ENCODE measurements at places on chromosomes 12 and 14. TPM values are rescaled to one million over a fixed set of nuclear protein-coding genes. Genes with fewer than 3 reads are reported as not detected.

DNA sequence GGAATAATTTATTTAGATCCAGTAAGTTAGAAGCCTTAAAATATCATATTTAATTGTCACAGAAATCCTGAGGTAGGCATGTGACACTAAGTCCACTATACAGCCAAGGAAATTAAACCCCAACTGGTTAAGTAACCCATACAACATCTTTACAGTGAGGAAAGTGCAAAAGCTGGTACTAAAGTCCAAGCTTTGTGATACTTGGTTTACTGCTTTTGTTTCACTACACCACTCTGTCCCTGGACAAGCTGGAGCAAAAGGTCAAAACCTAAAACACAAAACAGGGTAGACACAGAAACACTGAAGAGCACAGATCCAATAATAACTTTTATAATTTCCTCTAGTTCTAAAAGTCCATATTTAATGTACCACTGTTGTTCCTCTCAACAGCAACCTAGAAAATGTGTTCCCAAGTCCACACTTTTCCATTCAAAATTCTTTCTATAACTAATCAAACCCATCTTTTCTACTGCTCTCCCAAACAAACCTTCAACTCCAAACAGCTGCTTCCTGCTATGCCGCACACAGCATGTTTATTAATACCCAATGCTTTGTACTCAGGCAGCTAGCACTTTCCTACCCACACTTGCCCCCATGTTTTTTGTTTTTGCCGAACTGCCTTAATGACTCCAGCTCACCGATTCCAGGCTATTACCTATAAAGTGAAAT is 90.9 kb downstream of the MED13L start:
- peak; percentile 84 for DNase-seq

DNA sequence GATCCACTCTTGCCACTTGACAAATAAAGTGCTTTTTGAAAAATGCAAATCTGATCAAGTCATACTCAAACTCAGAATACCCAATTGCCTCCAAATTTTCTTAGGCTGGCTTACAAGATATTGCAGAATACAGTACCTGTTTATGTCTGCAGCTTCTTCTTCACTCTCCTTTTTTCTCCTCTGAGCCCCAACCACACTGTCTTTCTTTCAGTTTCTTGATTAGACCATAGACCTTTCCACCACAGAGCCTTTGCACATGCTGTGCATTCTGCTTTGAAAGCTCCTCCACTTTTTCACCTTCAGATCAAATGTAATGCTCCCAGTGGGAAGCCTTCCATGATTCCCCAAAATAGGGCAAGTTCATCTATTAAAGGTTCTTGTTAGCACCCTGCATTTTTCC is 13.9 kb upstream of the GYS2 start:
- no peak for DNase-seq

Gene PTCSC3
- not detected for total RNA-seq

Gene NINJ2
- 0.79 TPM for total RNA-seq

DNA sequence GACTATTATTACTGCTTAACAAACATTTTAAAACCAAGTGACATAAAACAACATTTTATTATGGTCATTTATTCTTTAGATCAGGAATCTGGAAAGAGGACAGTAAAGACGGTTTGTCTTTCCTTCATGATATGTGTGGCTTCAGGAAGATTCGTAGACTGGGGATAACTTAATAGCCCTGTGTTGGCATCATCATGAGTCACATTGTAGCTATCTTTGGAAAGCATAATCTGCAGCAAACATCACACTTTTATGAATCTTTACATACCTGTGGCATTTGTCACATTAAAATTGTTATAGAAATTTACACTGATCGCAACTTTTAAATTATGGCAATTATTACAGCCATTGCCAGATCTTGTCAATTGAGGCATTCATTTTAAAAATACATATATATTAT is 397.1 kb downstream of the NOVA1 start:
- DNase-seq, result peak; percentile 41

GRCh38 chr14:64671591-64671990 is 32.6 kb upstream of the PLEKHG3 start:
- peak; percentile 68 for DNase-seq

GRCh38 chr12:50394469-50395029 is 1.9 kb downstream of the FAM186A start:
- no peak for DNase-seq

GRCh38 chr14:68695326-68695768 is 97.5 kb downstream of the ZFP36L1 start:
- peak; percentile 66 for DNase-seq

DNA sequence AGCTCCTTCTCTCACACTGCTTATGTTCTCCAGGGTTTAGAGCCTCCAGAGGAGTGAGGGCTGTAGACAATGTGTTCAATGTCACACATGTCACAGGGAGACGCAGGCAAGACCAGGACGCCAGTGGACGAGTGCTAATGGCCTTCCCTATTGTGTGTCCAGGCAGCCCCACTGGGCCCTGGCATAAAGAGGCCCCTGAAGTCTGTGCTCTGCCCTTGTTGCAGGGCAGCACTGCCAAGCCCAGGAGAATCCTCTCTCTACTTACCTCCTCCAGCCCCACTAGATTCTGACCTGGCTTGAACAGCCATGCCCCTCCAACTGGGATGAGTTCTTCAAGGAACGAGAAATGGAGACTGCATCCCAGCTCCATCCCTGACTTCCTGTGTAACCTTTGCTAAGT is 24.8 kb upstream of the TMEM106C start:
- no peak for DNase-seq

DNA sequence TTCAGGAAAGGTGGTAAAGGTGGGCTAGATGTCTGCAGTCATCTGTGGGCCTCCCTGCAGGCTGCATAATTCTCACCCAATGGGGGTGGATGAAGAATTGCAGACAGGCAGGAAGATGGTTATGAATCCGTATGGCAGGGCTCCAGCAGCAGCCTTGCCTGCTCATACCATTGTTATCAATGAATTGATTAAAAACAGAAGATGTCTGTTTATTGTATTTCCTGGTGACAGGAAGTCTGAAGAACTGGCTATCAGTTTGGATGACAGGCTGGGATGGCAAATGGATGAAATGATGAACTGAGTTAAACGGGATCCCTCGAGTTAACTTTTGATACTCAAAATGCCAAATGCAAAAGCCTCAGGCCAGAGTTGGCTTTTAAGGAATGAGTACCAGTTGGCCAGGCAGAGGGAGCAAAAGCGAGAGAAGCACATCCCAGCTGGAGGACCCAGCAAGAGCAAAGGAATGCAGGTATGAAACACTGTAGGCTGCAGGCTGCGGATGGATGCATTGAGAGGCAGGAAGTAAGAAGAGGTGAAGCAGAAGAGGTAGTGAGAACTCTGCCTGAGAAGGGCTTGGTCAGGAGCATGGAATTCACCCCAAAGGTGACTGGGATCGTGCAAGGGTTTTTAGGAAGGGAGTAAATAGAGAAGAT is 550.0 kb upstream of the TBX3 start:
- DNase-seq, result no peak

Gene BICDL1
- under 0.01 TPM for total RNA-seq

Gene KRT75
- not detected for total RNA-seq

Gene RTL1
- total RNA-seq, result not detected

Gene CLEC2B
- 26.4 TPM for total RNA-seq

Gene MIP
- under 0.01 TPM for total RNA-seq

Gene ADAM21
- total RNA-seq, result under 0.01 TPM

DNA sequence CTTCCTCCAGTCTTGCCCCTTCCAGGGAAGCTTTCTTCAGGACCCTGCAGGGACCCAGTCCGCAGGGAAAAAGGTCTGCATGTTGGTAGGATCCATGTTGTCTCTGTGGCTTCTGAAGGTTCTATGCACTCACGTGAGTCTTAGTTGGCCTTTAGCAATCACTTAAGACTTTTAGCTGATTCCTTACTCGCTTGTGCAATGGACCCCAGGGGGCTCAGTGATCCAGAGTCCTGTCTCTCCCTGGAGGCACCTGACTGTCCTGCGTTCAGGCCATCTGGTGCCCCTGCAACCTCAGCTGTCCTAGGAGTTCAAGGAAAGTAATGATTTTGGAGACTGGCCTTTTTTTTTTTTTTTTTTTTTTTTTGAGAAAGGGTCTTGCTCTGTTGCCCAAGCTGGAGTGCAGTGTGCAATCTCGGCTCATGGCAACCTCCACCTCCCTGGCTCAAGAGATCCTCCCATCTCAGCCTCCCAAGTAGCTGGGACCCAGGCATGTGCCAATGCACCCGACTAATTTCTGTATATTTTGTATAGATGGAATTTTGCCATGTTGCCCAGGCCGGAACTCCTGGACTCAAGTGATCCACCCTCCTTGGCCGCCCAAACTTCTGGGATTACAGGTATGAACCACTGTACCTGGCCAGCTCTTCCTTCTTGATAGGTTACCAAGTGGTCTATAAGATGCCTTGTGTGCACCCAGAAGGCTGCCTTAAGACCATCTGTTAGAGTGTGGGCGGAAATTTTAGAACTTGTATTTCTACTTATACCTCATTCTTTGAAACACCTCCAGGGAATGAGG is 4.6 kb downstream of the IFI27L2 start:
- DNase-seq, result no peak

Gene RASSF3
- total RNA-seq, result 16.3 TPM

- peak; percentile 33 for DNase-seq
These were observed 1.0 kb upstream of the NAP1L1 start for GRCh38 chr12:76085520-76085868.

- DNase-seq, result no peak
These were observed 60.2 kb downstream of the ANO2 start for GRCh38 chr12:5884866-5885265.

GRCh38 chr12:15050659-15051058 is 77.8 kb downstream of the PDE6H start:
- no peak for DNase-seq

DNA sequence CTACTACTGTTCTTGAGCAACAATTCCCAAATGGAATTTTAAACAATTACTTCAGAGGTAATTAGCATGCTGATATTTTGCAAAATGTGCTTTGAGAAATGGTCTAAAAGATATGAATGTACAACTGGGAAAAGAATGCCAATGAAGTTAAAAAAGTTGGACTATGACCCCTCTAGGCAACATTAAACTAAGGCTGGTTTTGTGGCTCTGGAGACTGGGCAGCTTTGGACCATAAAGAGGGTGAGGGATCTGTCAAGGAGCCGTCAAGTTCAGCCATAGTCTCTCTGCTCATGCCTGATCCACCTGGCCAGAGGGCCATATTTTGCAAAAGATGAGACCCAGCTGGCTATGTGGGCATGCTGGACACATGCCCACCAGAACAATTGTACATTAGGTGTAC is 38.8 kb downstream of the CMAS start:
- DNase-seq, result no peak

GRCh38 chr12:89544681-89545184 is 18.9 kb upstream of the POC1B start:
- peak; percentile 57 for DNase-seq

DNA sequence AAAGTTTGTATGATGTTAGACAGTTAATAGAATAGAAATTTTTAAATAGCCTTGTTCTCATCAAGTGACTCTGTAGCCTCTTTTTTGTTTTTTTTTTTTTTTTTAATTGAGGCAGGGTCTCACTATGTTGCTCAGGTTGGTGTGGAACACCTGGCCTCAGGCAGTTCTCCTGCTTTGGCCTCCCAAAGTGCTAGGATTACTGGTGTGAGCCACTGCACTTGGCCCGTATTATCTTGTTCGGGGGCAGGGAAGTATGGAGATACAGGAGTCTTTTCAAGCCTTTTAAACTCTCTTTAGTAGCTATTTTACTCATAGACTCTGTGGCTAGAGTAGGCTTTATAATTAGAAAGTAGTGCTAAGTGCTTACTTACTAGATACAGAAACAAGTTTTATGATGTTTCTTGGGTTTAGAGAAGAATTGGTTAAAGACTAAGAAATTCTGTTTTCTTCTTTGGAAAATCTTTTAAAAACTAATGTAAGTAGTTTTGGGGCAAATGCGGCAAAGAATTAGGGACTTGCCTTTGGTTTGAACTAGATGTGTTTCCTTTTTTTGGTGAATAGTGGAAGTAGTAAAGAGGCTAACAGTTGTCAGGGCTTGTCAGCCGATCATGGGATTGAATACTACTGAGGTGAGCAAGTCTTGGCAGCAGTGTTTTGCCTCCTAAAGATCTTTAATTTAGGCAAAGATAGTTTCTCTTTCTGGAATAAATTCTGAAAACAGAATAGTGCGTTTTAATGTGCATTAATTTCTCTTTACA is 31.3 kb downstream of the FBXO34 start:
- no peak for DNase-seq

Gene PRPF39
- 17.7 TPM for total RNA-seq

GRCh38 chr12:104799458-104799857 is 158.6 kb downstream of the SLC41A2 start:
- no peak for DNase-seq

All from lung microvascular endothelial cell (primary cell).